ENCODE measurements at places on chromosomes 7 and 10. TPM values are rescaled to one million over a fixed set of nuclear protein-coding genes. Genes with fewer than 3 reads are reported as not detected.

Gene PITX3
- not detected for total RNA-seq

Gene ANKRD30A
- not detected for total RNA-seq

Gene C10orf67
- not detected for total RNA-seq

Gene NPC1L1
- not detected for total RNA-seq

Gene LOXL4
- not detected for total RNA-seq

Gene FOXI2
- not detected for total RNA-seq

Gene OR9A2
- total RNA-seq, result not detected
